Brain pericyte (primary cell): ENCODE measurements at places on chromosomes 5 and 9.

- no peak for DNase-seq
Observed at GRCh38 chr9:5670079-5670478, 41.2 kb downstream of the RIC1 start.

DNA sequence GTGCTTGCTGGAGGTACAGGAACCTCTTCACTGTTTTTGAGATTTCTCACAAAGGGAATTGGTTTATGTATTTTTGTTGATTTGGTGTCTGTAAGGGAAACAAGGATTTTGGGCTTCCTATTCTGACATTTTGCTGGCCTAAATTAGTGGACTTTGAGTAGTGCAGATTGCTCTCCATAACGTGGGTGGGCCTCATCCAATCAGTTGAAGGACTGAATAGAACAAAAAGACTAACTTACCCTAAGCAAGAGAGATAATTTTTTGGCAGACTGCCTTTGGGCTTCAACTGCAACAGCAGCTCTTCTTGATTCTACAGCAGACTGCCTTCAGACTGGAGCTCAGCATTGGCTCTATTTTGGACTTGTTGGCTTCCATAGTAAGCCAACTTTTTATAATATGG is 93.2 kb downstream of the MSX2 start:
- DNase-seq, result no peak

GRCh38 chr5:147617711-147618350 is 108.0 kb upstream of the DPYSL3 start:
- no peak for DNase-seq

GRCh38 chr5:34847056-34847455 is 8.1 kb downstream of the TTC23L start:
- no peak for DNase-seq

- DNase-seq, result no peak
Observed at GRCh38 chr9:74526215-74526614, 29.1 kb downstream of the RORB start.
